ENCODE measurements at places on chromosomes 7 and 10.

- peak; percentile 14 for DNase-seq
Measured at GRCh38 chr10:123287594-123288247, 133.5 kb downstream of the BUB3 start.

DNA sequence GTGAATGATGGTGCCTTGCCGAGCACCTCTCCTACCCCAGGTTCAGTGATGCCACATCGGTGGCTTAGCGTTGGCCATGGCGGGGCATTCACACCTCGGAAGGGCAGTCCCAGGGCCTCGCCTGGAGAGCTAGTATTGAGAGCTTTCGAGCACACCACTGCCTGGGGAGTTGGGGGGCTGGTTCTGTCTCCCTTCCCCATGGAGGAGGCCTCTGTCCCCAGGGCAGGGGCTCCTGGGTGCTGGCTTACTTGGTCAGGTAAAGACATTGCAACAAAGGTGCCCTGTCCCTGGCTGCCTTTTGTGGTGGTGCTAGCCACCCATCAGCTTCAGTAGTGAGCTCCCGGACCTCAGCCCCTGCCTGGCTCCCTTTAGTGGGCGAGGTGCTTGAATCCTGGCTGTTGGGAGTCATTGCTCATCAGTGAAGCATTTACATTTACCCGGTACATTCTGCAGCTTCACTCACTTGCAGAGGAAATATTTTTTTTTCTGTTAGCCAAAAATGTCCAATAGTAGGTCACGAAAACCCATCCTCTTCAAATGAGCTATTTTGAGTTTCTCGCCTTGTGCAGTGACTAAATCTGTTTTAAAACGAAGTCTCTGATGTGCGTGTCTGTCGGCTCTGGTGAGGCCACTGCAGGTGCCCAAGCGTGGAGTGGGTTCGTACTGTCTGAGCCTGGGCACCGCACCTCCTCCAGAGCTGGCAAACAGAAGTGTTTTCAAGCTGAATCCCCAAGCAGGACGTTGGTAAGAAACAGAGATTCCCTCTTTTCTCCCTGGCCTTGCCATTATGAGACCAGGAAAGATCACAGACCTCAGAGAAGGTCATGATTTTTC is 95.5 kb downstream of the INPP5A start:
- no peak for DNase-seq

DNA sequence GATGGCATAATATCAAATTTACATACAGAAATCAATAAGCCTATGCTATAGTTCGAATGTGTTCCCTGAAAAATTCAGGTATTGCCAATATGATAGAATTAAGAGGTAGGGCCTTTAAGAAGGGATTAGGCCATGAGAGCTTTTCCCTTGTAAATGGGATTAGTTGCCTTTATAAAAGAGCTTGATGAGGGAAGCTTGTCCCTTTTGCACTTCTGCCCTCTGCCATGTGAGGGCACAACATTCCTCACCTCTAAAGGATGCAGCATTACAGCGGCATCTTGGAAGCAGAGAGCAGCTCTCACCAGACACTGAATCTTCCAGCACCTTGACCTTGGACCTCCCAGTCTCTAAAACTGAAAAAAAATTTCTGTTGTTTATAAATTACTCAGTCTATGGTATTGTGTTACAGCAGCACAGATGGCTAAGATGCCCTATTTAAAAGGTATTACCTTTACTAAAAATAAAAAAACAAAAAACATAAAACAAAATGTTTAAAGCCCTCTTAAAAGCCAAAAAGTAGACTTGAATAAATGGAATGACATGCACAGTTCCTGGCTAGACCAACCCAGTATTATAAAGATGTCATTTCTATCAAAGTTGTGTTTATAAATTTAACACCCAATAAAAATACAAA is 909.6 kb downstream of the REEP3 start:
- no peak for DNase-seq

- DNase-seq: no peak
Measured at GRCh38 chr10:3708852-3709251, 76.2 kb downstream of the KLF6 start.

- no peak for DNase-seq
Measured at GRCh38 chr10:116465546-116465945, 37.9 kb downstream of the PNLIPRP3 start.

- DNase-seq: no peak
Measured at GRCh38 chr10:98252464-98252863, 15.5 kb downstream of the LOXL4 start.

All from DMS79 treated with DMSO at 0.1 percent for 48 hours (cell line).